Activated B cell treated with CpG ODN at 0.5 μM for 24 hours (primary cell): ENCODE measurements at places on chromosomes 1 and 21.

- no peak for DNase-seq
Measured at GRCh38 chr1:171116676-171117075, 26.0 kb downstream of the FMO3 start.

GRCh38 chr1:4674676-4675075 is 20.3 kb downstream of the AJAP1 start:
- no peak for DNase-seq

- DNase-seq: no peak
Measured at GRCh38 chr1:154859786-154860155, 10.3 kb downstream of the KCNN3 start.

GRCh38 chr1:205443585-205444299 is 12.1 kb downstream of the BLACAT1 start:
- no peak for DNase-seq

GRCh38 chr21:36396325-36396724 is 11.1 kb downstream of the CHAF1B start:
- no peak for DNase-seq

GRCh38 chr1:169731446-169731845 is 2.4 kb downstream of the SELE start:
- DNase-seq: no peak

- DNase-seq: peak; percentile 59
Measured at GRCh38 chr1:35718492-35719336, at the start of gene C1orf216. Gene C1orf216 (minus strand): TSS chr1:35718884. CDS start chr1:35716321, 2,563 bp downstream.

- no peak for DNase-seq
Measured at GRCh38 chr1:155082301-155083051, 3.8 kb downstream of the EFNA3 start.

DNA sequence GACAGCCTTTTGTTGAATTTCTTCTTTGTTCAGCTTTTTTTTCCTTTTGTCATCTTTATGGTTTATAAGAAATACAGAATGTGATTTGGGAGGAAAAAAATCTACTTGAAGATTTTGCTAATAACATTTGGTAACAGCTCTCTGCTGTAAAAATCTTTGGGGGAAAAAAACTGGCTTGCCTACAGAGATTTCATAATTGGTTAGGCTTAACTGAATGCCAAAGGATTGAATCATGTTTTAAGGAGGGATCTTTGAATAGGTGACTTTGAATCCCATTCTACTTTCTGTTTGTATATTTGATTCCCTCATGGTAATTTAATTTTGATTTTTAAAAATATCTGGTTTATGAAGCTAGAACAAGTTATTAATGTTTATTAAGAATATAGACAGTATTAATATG is 3.2 kb downstream of the BTF3L4 start:
- DNase-seq: no peak

DNA sequence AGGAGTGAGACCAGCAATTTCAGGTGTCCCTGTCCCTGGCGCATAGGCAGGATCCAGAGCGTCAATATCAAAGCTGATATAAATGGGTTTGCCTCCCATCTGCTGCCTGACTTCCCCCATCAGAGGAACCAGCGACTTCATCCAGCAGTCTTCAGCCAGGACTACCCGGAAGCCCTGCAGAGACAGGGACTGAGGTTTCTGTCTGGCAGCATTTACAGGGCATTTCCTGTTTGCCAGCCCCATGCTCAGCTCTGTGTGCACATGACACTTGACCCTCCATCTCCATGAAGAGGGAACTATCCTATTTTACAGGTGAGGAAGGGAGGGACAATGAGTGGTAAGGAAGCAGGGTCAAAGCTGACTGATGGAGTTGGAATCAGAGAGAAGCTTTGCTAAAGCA is 7.2 kb downstream of the AGMAT start:
- DNase-seq: no peak

- DNase-seq: no peak
Measured at GRCh38 chr1:178361847-178362246, 134.9 kb downstream of the CLEC20A start.

GRCh38 chr1:95388031-95388430 is 154.0 kb downstream of the RWDD3 start:
- DNase-seq: no peak

GRCh38 chr1:30730346-30731108 is 7.1 kb upstream of the MATN1 start:
- DNase-seq: no peak

DNA sequence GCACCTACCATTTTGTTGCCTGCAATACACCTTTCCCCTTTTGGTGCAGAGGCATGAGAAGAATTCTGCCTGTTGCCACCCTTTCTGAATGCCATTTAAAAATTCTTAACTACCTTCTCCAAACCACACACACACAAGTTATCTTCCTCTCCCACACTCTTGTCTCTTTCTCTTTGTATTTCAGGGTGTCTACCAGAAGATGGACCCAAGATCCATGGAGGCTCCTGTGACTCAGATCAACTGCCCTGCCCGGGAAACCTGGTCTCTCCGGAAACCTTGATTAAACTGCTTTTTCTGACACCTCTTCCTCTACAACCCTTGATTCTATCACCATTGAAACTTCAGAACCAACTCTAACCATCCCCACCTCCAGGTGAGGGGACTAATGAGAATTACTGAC is 2.4 kb upstream of the TARS2 start:
- no peak for DNase-seq

DNA sequence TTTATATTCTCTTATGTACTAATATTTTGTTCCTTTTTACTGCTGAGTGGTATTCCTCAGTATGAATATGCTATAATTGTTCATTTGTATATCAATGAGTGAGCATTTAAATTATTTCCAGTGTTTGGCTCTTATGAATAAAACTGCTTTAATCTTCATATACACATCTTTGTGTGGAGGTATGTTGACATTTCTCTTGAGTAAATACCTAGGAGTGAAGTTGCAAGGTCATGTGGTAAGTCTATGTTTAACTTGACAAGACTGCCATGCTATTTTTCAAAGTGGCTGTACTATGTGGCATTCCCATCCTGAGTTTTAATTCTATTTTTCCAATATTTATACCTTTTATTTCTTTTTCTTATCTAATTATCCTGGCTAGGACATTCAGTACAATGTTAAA is 124.2 kb downstream of the ADSS2 start:
- DNase-seq: no peak
